ENCODE measurements at places on chromosomes 1 and 21.

DNA sequence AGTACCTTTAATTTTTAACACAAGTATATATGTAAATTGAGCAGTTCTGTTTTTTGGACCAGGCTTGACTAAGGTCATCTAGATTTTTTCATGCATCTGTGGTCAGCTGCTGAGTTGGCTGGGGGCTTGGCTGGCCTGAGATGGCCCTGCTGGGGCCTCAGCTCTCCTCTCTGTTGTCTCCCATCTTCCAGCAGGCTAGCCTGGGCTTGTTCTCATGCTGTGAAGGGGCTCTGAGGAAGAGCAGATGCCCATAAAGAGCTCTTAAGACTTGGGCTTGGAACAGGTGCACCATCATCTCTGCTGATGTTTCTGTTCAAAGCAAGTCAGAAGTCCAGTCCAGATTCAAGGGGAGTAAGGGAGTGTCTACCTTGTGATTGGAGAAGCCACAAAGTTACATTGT lies 51.2 kb upstream of the TNR start:
- no peak for DNase-seq

GRCh38 chr1:89464008-89464407 lies 60.6 kb upstream of the LRRC8B start:
- no peak for DNase-seq

- no peak for DNase-seq
Measured at GRCh38 chr1:164423136-164423535, 135.8 kb upstream of the PBX1 start.

DNA sequence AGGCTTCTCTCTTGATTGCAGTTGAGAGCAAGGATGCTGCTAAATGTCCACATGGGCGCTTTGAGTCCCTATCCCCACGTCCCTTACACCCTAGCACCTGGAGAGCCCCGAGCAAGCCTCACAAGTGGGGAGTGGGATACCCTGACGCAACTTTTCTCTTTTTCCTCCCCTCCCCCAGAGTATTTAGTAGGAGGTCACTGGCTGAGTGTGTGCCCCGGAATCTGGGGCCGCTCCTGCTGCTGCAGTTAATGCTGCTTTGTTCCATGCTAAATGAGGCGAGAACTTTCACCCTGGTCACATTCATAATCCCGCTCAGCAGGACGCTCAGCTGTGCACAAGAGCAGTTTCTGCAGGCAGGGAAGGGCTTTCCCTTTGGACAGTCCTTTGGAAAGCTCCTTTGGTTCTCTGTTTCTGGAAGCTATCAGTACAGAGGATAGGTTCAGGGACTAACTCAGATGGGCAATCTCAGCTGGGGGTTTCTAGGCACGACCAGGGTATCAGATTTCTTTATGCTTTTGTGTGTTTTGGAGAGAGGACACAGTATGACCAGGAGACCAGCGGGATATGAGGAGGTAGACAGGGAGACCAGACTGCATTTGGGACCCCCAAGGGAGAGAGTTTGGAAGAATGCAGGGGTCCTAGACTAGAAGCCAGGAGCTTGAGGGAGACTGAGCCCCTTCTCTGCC lies 75.9 kb downstream of the NOS1AP start:
- no peak for DNase-seq

GRCh38 chr1:27528818-27529703 lies 39.1 kb upstream of the WASF2 start:
- no peak for DNase-seq
